GM19239 (cell line): ENCODE measurements at places on chromosomes 2 and 18.

- no peak for DNase-seq
Measured at GRCh38 chr2:44801289-44801840, 140.1 kb upstream of the SIX3 start.

DNA sequence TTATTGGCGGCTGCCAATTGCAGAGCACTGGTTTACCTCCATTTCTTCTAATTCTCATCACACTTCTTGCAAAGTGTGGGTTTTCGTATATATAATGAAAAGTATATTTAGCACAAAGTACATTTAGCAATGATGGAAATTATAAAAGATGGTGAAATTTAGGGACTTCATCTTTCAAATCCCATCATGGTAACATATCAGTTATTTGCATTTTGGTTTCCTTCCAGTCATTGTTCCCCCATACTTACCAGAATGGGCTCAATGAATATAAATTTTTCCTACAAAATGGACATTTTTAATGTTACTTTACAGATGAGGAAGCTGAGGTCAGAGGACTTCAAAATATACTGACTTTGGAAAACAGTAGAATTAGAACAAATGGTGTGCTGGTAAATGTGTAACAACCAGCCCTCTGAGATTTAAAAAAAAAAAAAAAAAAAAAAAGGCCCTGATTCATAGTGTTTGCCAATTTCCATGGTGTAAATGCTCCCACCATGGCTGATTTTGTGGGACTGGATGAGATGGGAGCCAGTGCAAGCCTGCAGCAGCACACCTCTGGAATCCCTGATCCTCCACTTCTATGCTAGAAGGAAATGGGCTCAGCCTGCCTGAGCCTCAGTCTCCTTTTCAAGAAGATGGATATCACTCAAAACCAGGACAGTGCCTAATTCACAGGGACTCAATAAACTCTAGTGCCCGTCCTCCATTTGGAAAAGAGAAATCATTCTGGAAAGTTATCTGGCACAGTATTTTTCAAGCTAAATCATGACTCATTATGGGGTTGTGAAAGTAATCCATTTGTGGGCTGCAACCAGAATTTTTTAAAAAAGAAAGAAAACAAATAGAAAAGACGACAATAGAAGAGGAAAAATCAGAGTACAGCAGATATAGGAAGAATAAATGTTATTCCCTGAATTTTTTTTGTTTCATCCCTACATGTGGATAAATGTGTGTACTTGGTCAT lies 34.0 kb downstream of the LBH start:
- DNase-seq, result no peak

DNA sequence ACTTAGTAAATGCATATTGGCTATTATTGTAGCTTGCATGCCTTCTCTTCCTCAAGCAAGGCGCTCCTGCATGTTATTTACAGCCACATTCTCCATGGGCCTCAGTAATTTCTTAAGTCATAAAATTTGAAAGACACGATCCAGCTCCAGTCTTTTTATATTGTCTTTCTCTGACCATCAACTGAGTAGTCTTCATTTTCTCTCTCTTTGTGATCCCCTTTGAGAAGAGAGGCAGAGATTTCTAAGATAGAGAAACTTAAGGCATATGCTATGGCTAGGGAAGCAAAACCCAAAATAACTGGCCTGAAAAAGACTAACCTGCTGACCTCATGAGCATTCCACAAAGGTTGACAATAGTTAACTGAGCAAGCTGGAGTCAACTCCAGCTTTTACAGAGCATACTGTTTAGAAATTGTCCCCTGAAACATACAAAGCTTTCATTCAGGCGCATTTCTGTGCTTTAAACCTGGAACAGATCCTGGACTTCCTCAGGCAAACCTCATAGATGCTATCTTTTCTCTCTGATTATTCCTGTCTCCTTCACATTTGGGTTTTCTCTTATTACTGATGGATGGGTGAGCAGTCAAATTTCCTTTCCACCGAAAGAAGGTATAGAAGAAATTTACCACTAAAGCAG lies 4.6 kb downstream of the DPP4 start:
- no peak for DNase-seq

DNA sequence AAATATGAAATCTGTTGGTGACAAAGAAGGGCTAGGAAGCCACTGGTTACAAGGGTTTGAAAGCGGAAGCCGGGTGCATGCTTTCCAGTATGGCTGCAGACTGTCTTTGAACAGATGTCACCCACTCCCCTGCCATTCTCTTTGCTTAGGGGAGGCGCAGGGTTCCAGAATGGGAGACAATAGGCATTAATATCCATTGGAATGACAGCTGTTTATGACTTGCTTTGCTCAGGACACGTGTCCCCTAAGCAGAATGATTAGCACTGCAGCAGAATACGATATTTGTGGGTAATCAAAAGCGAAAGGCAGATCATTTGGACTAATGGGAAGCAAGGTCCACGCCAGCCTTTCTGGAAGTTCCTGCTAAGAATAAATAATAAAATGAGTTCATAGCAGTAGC lies 25.8 kb upstream of the NRP2 start:
- no peak for DNase-seq
